ENCODE measurements at places on chromosomes 5 and 9.

DNA sequence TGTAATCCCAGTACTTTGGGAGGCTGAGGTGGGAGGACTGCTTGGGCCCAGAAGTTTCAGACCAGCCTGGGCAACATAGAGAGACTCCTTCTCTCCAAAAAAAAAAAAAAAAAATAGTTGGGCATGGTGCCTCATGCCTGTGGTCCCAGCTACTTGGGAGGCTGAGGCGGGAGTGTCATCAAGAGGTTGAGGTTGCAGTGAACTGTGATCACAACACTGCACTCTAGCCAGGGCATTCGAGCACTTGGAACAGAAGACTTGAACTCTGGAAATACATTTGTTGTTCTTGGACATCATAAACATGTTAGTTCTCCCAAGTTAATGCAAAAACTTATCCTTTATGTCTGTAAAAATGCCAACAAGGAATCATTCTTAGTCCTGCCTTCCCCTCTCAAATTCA lies 29.6 kb downstream of the EHMT1 start:
- DNase-seq, result no peak

DNA sequence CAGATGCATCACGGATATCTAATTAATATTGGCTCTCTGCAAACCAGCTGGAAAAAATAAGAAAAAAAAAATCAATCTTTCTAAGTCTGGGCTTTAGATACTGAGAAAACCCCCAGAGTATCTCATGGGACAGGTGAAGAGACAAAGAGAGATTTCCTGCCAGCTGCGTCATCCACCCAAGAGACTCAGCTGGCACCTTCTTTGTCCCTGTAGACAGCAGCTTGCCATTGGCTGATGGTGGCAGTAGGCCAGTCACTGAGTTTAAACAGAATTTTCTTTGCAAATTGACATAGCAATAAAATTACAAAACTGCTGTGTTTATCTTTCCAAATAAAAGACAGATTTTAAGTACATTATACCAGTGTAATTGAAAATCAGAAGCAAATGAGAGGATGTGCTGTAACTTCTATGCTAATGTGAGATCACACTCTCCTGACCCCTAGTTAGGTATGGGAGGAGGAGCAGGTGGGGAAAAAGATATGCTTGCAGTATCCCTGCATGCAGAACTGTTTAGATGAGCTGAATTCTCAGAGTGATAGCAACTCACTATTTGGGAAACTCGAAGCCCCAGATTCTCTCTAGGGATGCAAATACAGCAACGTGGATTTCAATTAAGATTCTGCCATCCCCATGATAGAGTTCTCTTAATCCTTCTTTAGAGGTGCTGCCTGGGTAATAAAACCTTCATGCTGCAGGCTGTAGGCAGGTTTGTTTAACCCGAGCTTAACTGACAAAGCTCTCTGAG lies 72.2 kb downstream of the NMUR2 start:
- no peak for DNase-seq

DNA sequence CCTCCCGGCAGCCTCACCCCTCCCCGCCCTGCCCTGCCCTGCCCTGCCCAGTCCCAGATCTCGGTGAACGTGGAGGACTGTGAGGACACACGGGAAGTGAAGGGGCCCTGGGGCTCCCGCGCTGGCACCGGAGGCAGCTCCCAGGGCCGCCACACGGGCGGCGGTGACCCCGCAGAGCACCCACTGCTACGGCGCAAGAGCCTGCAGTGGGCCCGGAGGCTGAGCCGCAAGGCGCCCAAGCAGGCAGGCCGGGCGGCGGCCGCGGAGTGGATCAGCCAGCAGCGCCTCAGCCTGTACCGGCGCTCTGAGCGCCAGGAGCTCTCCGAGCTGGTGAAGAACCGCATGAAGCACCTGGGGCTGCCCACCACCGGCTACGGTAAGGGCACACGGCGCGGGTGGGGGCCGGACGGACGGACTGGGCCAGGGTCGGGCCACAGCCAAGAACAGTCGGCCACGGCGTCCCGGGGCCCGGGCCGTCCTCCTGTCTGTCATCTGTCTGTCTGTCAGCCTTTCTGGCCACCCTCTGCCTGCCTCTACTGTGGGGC lies 84.2 kb downstream of the KCNT1 start:
- no peak for DNase-seq

GRCh38 chr5:147187099-147187540 lies 47.7 kb upstream of the STK32A start:
- DNase-seq, result no peak

DNA sequence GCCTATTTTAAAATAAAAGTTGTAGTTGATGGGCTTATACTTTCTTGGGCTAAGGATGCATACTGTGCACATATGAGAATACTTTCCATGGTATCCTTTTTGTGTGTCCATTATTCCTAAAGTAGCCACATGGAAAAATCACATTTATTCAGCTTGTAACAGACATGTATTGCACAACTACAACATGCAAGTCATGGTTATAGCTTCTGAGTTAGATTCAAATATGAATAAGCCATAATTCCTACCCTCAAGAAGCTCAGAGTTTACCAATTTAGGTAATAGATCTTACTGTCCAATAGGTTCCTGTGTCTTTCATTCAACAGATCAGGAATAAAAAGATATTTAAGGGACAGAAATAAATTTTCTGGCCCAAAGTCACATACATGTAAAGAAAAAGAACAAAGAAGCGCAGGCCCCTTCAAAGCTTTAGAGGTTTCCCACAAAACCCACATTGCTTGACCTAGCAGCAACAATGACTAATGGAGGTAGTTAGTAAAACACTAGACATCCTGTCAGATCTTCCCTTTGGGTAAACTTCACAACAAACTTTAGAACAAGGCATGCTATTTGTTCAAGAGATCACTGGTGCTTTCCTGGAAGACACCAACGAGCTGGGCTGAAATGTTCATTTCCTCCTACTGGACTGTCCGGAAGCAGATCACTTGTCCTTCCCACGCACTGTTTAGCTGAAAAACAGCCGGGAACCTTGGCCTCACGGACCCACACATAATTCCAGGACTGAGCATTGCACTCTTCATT lies 78.4 kb upstream of the ITGA1 start:
- no peak for DNase-seq

DNA sequence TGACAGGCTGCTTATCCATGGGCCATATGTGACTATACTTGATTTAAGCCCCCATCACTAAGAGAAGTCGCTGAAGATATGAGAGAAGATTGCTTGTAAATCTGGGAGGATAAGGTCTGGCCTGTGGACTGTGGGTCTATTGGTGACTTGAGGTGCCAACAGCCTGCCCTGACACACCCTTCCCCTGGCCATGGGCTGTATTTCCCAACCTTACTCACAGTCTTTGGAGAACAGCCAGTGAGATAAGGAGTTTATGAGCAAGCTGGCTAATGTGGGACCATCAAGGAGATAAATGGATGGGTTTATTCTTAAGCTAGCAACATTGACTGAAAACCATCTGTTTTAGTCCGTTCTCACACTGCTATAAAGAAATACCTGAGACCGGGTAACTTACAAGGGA lies 231.3 kb downstream of the ZSWIM6 start:
- DNase-seq, result no peak

DNA sequence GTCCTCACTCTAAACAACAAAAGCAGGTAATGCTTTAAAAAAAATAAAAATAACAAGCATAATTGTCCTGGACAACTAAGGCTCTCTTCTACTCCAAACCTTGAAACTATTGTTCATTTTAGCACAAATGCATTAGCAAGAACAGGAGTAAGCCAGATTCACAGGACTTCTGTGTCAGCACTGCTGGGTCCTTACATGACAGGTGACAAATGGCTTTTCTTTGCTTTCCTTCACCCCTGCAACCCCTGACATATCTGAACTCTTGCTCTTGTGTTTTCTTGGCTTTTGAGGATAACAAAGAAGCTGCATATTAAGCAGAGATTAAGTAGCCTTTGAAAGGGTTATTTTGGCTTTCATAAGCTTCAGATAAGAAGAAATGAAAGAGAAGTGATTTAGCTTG lies 71.1 kb downstream of the ZNF474 start:
- DNase-seq, result no peak

- no peak for DNase-seq
These were observed 70.0 kb downstream of the IRX2 start for GRCh38 chr5:2681476-2681875.

- no peak for DNase-seq
These were observed 23.9 kb downstream of the GTF3C4 start for GRCh38 chr9:132694144-132694543.

- DNase-seq, result no peak
These were observed 6.0 kb downstream of the PTTG1 start for GRCh38 chr5:160427607-160428006.

- DNase-seq, result no peak
These were observed 20.3 kb downstream of the LMX1B start for GRCh38 chr9:126633881-126634558.

DNA sequence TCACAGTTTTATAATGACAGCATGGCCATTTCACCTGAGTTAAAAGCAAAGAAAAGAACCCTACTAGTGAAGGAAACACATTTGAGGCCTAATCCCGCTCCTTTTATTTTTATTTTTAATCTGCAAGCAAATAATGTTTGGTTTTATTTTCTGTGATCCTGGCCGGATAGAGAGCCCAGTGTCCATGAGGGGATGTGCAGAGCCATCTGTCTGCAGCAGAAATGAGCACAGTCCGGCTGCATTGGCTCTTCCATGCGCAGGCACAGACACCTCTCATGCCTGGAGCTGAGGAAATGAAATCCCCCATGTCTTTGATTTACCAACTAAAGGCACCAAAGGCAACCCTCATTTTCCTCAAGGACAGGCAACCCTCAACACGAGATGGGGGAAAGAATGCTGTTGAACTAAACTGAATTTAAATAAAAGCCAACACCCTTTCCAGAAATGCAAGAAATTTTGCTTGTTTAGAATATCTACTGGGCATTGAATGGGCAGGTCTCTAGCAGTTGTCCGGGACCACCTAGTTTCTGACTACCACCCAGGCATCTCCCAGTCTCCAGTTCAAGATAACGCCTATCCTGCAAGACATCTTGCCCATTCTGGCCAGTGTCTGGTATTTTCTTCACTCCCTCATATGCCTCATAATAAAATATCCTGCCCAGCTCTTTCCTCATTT lies 47.9 kb upstream of the SEMA6A start:
- no peak for DNase-seq

GRCh38 chr5:138725153-138725817 lies 27.9 kb upstream of the CTNNA1 start:
- no peak for DNase-seq

DNA sequence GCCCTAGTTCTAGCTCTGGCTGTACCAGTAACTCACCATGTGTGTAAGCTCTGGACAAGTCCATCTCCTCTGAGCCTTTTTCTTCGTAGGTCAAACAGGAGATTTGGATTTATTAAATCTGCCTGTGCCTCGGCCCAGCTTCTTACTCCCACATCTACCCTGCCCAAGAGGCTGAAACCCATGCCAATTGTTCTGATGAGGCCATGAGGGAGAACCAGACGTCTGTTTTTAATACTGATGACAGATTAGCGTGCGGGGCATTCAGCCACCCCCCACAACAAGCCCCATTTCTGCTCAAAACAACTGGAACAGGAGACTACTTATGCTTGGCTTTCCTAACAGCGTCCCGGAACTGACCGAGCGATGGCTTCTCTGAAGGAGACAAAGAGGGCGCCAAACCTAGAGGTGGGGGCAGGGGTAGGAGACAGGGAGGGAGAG lies 81.2 kb upstream of the TRIM32 start:
- no peak for DNase-seq

- DNase-seq, result no peak
These were observed 181.3 kb downstream of the RAB3C start for GRCh38 chr5:58764199-58764598.

GRCh38 chr5:109964136-109964535 lies 274.4 kb downstream of the MAN2A1 start:
- no peak for DNase-seq

DNA sequence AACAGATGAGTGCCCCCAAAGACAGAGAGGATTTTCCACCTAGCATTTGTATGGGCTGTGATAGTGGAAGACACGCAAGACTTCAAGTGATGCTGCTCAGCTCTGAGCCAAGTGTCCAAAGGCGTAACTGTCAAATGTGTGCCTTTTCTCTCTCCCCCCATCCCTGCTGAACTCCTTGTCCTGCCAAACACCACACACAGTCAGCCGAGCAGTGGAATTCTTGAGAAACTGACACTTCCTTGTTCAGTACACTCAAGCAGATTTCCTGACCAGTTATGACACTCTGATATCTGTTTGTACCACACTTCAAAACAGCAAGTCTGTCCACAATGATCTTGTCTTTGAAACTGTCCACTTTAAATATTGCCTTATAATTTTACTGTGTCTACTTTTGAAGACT lies 166.4 kb downstream of the PIK3R1 start:
- no peak for DNase-seq

- DNase-seq, result no peak
These were observed 104.6 kb upstream of the PPP1R26 start for GRCh38 chr9:135375001-135375400.

- DNase-seq, result no peak
These were observed 274.1 kb downstream of the ARHGAP26 start for GRCh38 chr5:143044265-143044664.

DNA sequence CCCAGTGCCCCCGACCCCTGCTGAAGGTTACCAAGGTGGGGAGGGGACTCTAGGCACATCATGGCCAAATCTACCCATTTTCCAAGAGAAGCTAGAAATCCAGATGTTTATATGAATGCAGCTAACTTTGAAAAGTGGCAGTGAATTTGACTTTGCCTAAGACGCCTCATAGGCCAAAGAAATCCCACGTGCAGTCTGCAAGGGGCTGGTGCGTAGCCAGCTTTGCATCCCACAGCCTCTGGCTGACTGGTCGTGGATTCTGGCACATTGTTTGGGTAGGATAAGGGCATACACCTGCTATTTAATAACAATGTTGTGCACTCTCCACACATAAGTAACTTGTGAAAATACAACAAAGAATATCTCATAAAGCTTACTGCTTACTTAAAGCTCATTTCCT lies 3.5 kb upstream of the GADD45G start:
- no peak for DNase-seq

- DNase-seq, result no peak
These were observed 41.6 kb upstream of the ZBTB43 start for GRCh38 chr9:126763130-126763764.

DNA sequence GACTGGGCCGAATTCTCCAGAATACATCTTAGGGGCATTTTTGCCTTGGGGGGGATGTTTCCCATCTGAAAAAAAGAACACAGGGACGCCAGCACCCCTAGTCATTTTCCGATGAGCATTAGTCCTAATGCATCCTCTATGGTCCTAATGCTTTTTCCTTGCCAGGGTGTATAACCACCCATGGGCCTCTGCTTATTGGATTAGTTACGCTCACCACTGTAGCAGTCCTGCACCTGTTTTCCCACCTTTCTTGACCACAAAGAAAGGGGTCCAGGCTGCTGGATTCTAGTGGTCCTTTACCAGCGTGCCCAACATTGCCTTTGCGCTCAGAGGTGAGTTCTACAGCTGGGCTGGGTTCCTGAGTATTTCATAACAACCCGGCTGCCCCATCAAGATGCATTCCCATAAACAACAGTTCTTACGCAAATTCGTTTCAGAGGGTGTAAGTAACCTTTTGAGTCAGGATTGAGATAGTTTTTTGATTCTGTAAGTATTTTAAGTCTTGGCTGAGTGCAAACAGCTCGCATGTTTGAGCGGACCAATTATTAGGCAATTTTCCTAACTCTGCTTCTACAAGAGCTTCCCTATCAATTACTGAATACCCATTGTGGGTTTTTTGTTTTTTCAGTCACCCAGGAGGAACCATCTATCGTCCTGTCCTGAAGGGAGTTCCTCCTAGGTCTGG lies 135.1 kb downstream of the DROSHA start:
- no peak for DNase-seq

GRCh38 chr5:108818613-108819272 lies 71.0 kb downstream of the FER start:
- DNase-seq, result no peak

All from stimulated activated CD8-positive, alpha-beta memory T cell treated with anti-CD3 and anti-CD28 coated beads, Interleukin-4, amount 100 ng/mL, for 4 hours (primary cell).